ENCODE measurements at places on chromosomes 3 and 15.

- DNase-seq, result no peak
These were observed 68.7 kb upstream of the RNF7 start for GRCh38 chr3:141669434-141669833.

DNA sequence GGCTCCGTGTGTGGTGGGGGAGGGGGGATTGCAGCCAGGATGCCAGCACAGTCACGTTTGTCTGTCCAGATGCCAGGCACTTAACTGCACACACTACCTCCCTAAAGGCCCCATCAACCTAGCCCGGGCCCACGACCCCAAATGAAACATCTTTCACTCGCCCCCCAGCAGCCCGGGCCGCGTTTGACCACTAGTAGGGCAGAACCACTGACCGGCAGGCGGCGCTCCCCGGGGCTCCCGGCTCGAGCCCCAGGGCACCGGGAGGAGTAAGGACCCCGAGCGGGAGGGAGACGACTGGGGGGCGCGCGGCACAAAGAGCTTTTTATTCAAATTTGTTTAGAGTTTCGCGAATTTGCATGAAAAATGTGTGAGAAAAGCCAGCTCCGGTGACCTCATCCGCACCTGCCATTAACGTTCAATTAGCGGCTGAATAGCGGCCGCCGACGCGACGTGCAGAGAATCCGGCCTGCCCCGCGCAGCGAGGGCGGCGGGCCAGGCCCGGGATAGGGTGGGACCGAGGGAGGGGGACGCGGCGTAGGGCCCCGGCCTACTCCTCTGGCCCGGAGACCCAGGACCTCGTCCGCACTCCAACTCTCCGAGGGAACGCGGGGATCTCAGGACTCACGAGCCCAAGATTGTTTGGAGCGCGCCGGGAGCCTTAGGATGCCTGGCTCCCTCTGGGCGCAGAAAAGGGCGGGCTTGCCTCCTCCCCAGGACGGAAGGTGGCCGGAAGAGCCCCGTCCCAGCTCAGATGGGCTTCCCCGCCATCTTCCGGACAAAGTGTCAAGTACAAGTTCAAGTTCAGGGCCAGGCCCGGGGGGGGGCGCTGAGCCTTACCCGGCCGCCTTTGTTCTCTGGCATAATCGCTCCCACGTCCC lies 64.9 kb upstream of the POLG start:
- no peak for DNase-seq

GRCh38 chr3:70861855-70862254 lies 549.4 kb upstream of the MDFIC2 start:
- peak; percentile 44 for DNase-seq

DNA sequence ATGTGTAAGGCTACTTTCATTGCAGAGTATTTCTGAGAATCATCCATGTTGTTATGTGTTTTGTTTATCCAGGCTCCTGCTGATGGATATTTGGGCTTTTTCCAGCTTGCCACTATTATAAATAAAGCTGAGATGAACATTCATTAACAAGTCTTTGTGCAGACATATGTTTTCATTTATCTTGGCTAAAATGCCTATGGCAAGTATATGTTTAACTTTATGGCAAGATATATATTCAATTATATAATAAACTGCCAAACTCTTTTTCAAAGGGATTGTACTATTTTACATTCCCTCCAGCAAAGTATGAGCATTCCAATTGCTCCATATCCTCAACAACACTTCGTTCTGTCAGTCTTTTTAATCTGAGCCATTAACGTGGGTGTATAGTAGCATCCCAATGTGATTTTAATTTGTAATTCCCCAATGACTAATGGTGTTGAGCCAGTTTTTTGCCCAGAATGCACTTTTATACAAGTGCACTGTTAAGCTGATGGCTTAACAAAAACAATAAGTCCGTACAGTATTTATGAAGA lies 452.4 kb downstream of the SHQ1 start:
- no peak for DNase-seq

DNA sequence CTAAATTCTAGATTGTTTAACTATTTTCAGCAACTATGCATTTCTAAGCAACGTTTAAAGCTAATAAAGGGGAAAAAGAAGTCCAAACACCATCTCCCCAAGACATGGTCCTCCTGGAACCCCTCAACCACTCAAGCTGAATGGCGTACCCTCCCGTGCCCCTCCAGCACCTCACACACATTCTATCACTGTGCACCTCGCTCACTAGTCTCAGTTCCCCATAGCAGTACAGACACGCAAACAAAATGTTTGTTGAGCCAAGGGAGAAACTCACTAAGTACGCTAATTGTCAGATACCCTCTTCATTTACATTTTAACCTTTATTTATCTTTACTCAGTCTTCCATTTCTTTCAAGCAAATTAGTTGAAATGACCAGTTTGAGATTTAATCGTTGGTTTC lies 48.8 kb downstream of the ACAP2 start:
- DNase-seq, result no peak
